ENCODE measurements at places on chromosomes 7 and 10.
A peak's percentile ranks its signal among the peaks of the same experiment; 100 is the strongest.

GRCh38 chr10:70887804-70888800 lies at the start of gene PCBD1:
Gene PCBD1 (minus strand): TSS chr10:70888565. CDS start chr10:70888533, 32 bp downstream.
- peak; percentile 58 for DNase-seq

DNA sequence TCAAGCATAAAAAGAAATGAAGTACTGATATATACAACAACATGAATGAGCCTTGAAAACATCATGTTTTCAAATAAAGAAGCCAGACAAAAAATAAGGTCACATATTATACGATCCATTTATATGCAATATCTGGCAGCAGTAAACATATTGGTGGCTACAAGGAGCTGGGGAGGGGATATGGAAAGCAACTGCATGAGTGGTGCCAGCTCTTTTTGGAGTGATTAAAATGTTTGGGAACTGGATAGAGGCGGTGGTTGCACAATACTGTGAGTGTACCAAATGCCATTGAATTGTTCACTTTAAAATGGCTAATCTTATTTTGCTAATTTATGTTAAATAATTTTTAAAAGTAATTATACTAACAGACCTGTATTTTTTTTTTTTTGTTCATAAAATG lies 481.7 kb downstream of the PCDH15 start:
- DNase-seq: no peak

GRCh38 chr7:74572301-74572979 lies 85.1 kb upstream of the GTF2I start:
- no peak for DNase-seq

DNA sequence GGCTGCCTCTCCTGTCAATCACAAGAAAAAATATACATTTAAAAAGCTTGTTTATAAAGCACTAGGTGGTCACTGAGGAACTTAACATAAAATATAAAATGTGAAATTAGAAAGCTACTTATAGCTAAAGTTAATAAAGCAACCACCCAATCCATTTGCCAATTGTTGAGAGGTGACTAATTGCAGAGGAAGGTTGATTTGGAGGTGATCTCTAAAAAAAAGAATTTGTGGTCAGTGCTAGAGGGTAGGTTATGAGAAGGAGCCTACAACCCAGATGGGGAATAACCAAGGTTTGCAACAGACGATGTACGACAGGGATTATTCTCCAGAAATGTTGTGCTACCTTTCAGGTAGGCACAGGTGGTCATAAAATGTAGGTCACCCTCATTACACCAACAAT lies 444.2 kb upstream of the C7orf33 start:
- DNase-seq: no peak

Data from fibroblast of mammary gland (primary cell).